ENCODE measurements at places on chromosomes 11 and 22.
A peak's percentile ranks its signal among the peaks of the same experiment; 100 is the strongest.

DNA sequence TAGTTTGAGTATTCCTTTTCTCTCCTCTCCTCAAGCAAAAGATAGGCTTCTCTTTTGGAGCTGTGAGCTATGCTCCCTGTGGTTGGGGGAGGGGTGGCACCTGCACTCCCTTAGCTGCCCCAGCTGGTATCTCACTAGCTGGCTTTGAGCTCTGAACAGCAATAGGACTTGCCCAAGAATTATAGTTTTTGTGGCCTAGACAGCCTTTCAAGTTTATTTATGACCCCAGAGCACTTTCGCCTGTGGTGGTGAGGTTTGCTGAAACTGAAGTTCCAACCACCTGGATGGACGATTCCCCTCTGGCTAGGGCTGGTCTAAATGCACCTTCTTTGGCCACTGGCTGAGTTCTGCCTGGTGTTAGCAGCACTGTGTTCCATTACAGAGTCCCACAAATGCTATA, 37.1 kb upstream of the SLC37A2 start:
- no peak for DNase-seq

DNA sequence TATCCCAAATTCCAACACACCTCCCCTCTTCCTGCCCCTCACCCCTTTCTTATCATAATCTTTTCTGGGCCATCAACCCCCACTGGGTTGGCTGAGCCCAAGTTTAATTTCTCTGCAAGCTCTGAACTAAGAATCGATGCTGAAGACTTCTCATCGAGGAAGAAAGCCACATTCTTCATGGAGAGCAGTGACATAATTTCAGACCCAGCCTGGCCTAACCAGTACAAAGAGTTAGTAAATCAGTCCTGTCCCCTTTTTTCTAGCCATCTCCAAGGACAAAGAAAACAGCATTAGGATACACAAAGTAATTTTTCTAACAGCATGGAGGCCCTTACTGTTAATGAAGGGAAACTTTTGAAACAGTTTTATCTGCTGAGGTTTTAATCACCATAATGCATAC, 45.0 kb downstream of the KCNJ1 start:
- DNase-seq: no peak

- no peak for DNase-seq
Measured at GRCh38 chr11:15906481-15907035, 449.8 kb downstream of the SOX6 start.

GRCh38 chr11:41789376-41789775, 329.9 kb upstream of the LRRC4C start:
- no peak for DNase-seq

DNA sequence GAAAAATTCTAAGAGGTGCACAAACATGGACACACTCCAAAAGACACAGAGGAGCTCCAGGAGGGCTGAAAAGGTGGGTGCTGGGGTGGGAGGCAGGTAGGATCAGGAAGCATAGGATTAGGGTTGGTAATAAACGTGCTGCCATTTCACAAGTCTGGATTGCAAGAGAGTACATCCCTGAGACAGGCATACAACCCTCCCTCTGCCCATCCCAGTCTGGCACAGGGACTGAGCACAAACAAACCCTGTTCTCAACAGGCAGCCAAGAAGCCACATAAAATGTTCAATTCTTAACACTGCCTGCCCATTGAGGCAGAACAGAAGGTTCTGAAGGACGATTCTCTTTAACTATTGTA, 18.5 kb downstream of the SLC35F2 start:
- DNase-seq: no peak

GRCh38 chr22:45904236-45904635, 72.7 kb downstream of the WNT7B start:
- no peak for DNase-seq

- DNase-seq: no peak
Measured at GRCh38 chr11:132604431-132604830, 927.9 kb downstream of the OPCML start.

DNA sequence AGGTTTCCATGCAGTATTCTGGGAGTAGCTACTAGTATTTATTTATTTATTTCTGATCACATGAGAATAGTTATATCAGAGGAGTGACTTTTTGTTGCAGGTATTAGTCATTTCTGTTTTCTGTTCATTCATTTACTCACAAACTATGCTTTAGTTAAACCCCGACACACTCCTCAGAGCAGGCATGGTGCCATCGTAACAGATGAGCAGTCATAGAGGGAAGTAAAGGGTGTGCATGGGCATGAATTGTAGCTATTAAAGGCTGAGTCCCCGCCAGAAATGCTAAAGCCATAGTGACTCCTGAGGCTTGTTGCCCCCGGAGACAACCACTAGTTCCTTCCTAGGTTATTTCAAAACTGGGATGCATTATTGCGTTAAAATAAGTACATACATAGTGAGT, 10.6 kb downstream of the JHY start:
- DNase-seq: no peak

DNA sequence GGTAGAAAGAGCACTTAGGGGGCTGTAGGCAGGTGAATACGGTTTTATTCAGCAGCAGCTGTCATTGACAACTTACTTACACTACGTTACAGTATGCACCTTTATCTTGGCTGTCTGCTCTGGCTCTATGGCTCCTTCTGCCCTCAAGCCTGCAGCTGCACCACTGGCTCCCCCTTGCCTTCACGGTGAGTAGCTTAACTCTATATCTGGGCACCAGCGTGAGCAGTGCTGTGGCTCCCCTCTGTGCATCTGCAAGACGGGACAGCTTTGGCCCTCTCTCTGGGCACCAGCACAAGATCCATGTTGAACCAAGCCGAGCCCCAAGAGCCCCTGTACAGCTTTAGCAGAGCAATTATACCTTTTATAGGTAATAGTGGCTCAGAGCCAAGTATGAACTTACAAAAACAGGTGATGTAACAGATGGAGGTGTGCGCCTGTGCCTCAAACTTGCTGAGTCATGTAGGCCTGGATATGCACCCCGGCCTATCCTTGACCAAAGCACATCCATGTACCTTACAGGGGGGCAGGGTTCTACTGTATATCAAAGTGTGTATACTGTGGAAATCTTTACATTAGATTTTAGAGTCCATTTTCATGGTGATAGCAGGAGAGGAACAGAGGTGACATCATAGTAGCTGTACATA, 96.9 kb upstream of the CTSC start:
- DNase-seq: no peak

DNA sequence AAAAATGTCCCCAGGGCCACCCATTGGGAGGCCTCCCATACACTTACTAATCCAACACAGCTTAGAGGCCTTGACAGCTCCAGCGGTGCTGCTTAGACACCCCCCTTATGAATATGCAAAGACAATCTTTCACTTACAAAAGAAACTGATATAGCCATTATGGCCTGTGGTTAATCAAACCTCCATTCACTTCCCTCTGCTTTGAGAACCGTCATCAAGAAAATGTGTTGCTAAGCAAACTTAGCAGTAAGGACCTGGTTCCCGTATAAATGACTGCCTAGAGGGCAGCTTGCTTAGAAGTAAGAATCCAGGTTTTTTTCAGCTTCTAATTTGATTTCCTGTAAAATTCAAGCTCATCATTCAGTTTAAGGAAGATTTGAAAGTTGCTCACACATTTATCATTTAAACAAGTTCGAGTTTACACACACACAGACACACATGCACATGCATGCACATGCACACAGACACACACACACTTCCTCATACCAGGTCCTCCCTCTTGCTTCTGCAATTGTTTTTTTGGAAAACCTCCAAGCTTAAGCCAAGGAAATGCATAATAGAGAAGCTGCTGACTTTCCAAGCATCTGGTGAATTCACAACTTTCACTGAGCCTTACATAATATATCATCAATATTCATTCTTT, 137.7 kb upstream of the BLID start:
- DNase-seq: no peak

GRCh38 chr11:14361951-14362350, 3.0 kb upstream of the RRAS2 start:
- no peak for DNase-seq

GRCh38 chr11:105862736-105863367, 159.2 kb downstream of the MSANTD4 start:
- DNase-seq: no peak

DNA sequence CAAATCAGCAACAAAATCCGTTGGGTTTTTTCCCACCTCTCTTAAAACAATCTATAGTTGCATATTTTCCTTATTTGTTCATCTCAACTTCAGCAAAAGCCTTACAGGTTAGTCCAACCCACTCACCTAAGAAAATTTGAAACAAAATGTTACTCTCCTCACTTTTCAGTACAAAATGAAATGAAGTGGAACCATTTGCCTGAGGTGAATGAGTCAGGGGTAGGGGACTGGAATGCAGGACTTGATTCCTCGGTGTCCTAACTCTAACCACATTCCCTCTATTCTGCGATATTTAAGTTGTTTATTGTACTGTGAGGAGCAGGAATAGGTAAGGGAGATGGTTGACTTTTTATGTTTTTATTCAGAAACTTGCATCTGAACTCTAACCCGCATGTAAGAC, 16.4 kb downstream of the ATP5MG start:
- no peak for DNase-seq

GRCh38 chr11:77411137-77411707, 62.7 kb downstream of the PAK1 start:
- peak; percentile 20 for DNase-seq

DNA sequence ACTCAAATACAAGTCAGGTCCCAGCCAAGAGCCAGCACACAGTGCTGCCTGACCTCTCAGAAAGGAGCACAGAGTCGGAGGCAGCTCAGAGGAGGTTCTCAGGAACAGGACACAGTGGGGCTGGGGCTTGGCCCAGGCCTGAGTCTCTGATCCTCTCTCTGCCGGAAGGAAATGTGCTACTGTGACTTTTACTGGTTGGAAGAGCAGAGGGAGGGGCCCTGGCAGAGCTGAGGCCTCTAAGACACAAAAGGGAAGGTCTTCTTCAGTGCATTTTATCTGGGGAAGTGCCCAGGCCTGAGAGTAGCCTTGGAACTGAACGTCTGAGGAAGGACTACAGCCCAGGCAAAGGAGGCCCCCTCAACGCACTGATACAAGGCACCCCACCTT, 16.2 kb upstream of the CASTOR1 start:
- peak; percentile 73 for DNase-seq

- DNase-seq: no peak
Measured at GRCh38 chr11:69200331-69201065, 44.8 kb downstream of the SMIM38 start.
